Epithelial cell of proximal tubule (primary cell): ENCODE measurements at places on chromosomes 16 and 17.

DNA sequence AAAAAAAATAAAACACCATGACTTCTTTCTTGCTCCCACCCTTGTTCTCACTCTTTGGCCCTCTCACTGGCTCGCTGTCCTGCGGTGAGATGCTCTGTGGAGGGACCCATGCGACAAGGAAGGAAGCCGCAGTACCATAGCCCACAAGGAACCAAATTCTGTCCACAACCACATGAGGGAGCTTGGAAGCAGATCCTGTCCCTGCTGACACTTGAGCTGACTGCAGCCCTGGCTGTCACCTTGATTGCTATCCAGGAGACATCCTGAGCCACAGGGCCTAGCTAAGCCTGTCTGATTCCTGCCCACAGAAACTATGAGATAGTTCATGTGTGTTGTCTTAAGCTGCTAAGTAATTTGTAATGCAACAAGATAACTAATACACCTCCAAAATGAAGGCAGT lies 4.8 kb upstream of the MT2A start:
- no peak for DNase-seq

- DNase-seq = no peak
Measured at GRCh38 chr16:27171584-27171983, 31.7 kb upstream of the KDM8 start.

- no peak for DNase-seq
Measured at GRCh38 chr17:71117466-71117865, 948.1 kb downstream of the KCNJ2 start.

DNA sequence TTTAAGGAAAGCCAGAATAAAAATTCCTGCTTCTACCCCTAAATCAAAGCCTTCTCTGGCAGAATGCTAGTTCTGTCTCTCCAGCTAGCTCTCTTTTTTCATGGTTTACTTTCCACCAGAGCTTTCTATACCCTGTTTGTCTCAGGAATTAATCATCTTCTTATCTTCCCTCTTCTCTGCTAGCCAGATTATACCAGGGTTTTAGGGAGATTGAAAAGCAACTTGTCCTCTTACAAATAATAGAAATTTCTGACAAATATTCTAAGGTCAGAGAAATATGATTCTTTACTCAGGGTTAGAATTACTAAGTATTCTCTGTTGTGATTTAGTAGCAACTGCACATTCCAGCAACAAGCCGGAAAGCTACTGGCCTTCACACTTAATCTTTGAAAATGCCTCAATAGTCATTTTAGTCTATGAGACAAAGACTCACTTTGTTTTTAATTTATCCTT lies 166.4 kb downstream of the TANC2 start:
- no peak for DNase-seq

DNA sequence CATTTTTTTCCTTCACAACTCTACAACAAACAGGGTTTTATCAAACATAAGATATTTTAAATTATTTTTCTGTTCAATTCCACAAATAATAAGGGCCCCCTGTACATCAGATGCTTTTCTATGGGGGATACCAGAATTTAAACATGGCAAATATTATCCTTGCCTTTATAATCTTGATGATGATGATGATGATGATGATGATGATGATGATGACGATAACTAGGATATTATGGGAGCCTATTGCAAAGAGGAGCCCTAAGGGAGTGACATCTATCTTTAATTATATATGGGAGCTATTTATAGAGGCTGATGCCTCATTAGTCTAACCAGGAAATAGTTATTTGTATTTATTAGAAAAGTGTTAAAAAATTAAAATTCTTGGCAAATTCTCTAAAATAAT lies 6.8 kb downstream of the MEIOC start:
- DNase-seq = no peak

GRCh38 chr16:86877108-86877507 lies 298.8 kb downstream of the FOXL1 start:
- no peak for DNase-seq

DNA sequence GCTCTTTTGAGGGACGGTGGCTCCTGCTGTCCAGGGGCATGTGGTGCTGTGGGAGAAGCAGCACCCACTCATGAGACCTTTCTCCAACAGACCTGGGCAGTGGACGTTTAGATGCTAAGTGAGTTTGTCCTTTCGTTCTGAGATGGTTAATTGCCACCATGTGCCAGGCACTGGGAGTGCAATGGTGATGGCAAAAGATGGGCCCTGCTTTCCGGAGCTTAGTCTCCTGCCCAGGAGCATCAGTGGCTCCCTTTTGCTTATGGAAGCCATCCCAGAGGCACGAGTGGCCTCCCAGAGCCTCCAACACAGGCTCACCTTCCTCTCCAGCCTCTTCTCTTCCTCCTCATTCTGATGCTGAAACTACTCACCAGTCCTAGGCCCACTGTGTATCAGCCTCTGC lies 28.4 kb downstream of the CASKIN2 start:
- DNase-seq = no peak

GRCh38 chr17:28206292-28206691 lies 112.7 kb upstream of the TMEM97 start:
- DNase-seq = no peak

- DNase-seq = peak; percentile 15
Measured at GRCh38 chr17:550463-551180, 164.0 kb downstream of the VPS53 start.
